ENCODE measurements at places on chromosomes 5 and 9.
A peak's percentile ranks its signal among the peaks of the same experiment; 100 is the strongest.

GRCh38 chr5:92836855-92837755 is 743.9 kb downstream of the NR2F1-AS1 start:
- no peak for DNase-seq

DNA sequence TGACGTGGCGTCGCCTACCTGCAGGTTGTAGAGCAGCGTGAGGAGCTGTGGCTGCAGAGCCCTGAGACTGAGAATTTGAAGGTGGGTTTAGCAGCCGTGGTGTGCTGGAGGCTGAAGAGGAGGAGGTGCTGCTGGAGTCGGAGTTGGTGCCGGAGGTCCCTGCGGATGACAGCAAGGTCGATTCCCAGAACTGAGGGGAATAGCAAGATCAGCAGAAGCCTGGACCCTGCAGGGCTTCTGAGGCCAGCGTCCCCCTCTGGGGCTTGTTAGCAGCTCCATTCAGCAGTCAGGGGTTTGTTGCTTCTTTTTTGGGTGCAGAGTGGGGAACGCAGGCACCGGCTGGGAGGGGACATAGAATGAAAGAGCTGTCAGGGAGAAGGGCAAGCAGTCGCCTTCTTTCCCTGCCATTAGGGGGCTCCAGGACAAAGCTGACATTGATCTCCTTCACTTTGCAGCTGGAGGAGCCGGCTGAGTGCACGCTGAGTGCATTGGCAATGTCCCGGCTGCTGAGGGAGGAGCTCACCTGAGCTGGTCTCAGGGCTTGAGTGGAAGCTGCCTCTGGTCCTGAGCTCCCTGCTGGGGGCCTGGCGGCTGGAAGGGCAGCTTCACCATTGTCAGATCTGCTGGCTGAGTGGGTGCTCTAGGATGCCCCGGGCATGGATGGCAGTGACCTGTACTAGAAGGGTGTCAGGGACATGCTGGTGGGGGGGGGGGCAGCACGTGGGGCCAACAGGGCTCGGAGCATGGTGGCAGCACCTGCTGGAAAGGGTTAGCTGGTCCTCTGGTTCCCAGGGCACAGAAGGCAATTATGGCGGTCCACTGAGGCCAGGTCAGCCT is 20.8 kb downstream of the OBP2B start:
- DNase-seq: no peak

DNA sequence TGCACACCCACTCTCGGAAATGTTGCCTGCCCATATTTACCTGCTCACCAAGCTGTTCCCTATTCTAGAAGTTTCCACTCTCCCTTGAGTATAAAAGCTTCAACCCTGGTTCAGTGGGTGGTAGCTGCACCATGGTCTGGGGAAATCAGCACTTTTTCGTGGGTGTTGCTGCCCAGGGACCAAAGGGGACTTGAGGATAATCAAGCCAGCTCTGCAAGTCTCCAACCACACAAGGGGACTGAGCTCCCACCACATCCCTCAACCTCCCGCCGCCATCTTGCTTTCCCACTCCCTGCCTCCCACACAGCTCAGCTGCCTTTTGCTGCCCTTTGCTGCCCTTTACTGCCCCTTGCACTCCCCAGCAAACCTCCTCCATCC is 210.0 kb downstream of the AUH start:
- no peak for DNase-seq

GRCh38 chr9:97666907-97667686 is 30.0 kb downstream of the XPA start:
- DNase-seq: peak; percentile 10

DNA sequence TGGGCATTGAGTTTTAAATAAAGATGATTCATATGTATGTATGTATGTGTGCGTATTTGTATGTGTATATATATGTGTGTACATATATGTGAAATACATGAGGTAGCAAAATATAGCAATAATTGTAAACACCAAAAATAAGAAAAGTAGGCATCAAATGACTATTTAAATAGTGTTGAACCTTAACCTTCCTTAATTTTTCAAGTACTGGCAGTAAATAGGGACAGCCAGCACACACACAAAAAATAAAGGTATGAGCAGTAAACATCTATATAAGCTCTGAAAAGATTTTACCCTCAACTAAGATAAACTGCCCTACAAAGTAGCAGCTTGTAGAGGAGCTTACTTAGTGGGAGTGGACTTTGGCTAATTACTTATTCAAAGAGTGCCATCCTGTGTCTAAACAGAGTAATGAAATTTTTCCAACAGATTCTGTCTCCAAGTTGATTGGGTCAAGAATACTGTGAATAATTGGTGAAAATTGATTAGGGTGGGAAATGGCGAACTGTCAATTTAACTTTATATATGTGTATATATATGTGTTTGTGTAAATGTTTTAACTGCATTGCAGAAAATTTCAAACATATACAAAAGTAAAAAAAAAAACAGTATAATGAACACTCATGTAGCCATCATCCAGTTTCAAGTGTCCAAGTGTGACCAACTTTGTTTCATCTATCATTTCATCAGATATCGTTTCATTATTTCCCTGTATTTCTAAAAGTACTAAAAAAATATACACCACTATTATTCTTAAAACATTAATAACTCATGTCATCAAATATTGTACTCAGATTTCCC is 2.0 kb upstream of the ADAMTS6 start:
- DNase-seq: peak; percentile 6

GRCh38 chr9:110049699-110050450 is 158.1 kb downstream of the C9orf152 start:
- no peak for DNase-seq

GRCh38 chr5:9288234-9288633 is 257.6 kb downstream of the SEMA5A start:
- DNase-seq: no peak

DNA sequence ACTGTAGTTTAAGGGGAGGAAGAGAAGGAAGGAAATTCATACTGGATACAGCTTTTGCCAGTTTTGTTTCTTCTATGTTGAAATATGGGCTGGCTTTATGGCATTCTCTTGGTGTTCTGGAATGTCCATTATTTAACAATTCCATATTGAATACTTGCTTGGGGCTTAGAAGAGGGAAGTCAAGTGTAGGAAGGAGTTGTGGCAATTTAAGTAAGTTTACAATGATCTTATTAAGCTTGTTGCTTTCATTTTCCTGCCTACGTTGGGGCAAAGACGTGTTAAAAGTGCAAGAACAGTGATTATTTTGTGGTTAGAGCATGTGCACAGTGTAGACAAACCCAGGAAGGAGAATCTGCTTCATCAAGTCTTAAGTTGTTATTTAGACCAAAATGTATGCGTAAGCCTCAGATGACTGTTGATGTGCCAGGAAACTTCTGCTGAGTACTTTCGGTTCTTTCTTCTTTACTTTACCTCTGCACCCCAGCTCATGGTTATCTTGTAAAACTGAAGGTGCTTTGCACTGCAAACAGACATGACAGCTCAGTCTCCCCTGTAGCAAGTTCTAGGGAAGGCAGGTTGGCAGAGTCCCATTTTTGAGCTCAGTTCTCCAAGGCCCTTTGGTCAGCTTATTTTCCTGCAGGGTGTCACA is 75.8 kb downstream of the F2RL2 start:
- peak; percentile 67 for DNase-seq

DNA sequence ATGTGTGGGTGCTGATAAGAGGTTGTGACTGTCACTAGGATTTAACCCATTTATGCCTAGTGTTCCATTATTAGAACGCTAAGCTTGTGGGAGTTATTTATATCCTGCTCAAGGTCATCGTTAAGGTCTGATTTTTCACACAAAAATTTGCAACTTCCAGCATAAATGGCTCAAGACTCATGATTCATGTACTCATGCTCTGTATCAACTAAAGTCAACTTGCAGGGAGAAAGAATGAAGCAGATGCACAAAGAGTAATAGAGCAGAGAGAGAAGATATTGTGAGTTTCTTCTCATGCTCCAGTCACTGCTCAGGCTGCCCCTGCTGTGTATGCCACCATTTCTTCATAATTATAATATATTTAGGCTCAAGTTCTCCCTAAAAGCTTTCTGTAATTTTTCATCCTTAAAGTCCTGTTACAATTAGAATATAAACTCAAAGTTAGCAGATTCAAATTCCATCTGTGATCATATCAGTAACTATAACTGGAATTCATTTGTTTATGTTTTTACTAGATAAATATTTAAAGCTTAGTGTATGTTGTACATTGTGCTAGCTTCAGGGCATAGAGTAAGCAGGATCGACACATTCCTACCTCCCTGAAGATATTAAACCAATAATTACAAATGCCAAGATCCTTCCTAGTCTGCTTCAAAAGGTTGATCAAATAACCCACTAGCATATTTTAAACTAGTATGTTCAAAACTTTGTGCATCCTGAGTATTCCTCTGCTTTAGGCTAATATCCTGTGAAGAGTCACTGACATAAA is 136.7 kb downstream of the NUDT12 start:
- DNase-seq: no peak

DNA sequence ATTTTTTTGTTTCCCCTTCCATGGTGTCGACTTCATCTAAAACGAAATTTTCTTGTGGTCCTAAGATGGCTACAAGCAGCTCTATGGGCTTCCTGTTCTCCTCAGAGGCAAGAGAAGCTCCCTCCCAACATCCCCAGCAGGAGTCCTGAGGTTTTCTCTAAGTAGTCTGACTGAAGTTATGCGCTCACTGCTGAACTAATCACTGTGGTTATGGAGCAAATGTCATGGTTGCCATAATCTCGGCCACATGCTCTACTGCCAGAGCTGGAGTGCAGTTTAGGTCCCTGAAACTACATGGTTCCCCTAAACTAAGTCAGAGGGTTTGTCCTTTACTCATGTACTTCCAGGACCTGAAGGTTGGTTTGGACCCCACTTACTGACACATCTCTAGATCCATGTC is 68.0 kb upstream of the MAMDC2 start:
- DNase-seq: no peak

DNA sequence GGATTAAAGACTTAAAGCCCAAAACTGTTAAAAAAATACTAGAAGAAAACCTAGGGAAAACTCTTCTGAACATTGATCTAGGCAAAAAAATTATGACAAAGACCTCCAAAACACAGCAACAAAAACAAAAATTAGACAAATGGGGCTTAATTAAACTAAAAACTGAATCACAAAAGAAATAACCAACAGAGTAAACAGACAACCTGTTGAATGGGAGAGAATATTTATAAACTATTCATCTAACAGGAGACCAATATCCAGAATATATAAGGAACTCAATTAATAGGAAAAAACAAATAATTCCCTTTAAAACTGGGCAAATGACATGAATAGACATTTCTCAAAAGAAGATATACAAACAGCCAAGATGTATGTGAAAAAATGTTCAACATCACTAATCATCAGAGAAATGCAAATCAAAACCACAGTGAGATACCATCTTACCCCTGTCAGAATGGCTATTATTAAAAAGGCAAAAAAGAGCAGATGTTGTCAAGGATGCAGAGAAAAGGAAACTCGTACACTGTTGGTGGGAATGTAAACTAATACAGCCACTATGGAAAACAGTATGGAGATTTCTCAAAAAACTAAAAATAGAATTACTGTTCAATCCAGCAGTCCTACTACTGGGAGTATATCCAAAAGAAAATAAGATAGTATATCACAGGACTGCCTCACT is 50.2 kb upstream of the TLX3 start:
- no peak for DNase-seq

GRCh38 chr5:112512901-112513300 is 93.8 kb upstream of the EPB41L4A start:
- no peak for DNase-seq

DNA sequence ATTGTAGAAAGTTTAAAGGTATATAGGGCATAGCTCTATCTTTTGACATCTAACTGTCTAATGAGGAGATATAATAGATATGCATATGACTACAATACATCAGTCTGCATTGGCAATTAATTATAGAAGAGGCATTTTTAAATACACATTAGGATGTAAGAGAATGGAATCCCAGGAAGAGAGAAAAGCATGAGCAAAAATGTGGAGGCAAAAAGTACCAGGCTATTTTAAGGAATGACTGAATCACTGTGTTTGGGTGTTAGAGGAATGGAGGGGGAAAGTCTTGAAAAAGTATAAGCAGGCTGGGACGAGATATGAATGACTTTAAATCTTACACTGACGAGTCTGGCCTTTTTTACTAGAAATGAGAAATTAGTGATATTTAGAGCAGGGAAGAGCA is 138.4 kb upstream of the ZNF462 start:
- DNase-seq: no peak

DNA sequence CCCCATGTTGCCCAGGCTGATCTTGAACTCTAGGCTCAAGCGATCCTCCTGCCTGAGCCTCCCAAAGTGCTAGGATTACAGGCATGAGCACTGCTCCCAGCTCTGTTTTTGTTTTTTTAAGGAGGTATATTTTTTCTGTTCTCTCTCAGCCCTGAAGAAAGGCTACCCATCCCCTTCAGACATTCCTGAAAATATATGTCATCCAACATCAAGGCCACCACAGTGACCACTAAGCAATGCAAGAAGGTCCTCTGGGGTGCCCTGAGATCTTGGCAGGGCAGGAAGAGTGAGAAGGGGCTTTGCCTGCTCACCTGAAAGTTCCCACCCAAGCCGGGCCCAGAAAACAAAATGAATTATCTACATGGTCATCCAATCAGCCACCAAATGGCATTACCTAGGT is 47.8 kb upstream of the IL17B start:
- DNase-seq: no peak

- no peak for DNase-seq
These were observed 14.4 kb downstream of the CAMK4 start for GRCh38 chr5:111238431-111239225.

- DNase-seq: no peak
These were observed 49.9 kb upstream of the SLIT3 start for GRCh38 chr5:169350759-169351240.

Measured in KG1 (cell line).